CD8-positive, alpha-beta memory T cell (primary cell): ENCODE measurements at places on chromosomes 5 and 9.

DNA sequence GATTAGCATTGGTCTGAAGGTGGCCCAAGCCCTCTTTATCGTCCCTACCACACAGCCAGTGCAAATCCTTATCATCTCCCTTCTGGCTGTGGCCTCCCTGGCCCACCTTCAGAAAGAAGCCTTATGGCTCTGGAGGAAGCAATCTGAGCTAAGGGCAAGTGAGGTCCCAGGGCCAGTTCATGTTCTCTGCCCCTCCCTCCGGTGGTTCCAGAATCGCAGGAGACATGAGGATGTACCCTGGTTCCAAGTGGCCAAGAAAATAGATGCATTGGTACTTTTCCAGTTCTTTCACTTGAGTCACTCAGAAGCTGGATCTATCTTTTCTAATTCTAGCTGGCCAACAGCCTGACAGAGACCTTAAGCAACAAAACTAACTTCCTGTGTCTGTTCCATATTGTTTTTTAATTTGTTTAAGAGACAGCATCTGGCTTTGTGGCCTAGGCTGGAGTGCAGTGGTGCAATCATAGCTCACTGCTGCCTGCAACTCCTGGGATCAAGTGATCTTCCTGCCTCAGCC, 60.7 kb downstream of the LHFPL2 start:
- DNase-seq: no peak

DNA sequence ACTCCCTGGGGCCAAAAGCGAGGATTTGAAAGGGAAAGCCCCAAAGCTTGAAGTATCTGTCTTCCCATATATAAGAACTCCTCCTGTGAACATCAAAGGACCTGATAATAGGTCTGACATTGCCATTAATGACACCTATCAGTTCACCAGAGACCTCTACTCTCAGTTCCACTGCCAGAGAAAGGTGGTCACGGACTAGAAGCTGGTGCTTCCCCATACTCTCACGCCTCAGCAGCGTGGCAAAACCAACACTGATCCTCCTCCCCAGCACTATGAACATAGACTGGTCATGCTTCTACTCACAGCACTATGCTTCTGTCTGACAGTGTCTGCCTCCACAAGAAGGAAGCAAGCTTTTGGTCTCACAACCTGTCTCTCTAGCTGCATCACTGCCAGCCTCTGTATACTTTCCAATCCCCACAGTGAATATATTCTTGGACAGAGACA, 37.9 kb downstream of the NRG2 start:
- no peak for DNase-seq

DNA sequence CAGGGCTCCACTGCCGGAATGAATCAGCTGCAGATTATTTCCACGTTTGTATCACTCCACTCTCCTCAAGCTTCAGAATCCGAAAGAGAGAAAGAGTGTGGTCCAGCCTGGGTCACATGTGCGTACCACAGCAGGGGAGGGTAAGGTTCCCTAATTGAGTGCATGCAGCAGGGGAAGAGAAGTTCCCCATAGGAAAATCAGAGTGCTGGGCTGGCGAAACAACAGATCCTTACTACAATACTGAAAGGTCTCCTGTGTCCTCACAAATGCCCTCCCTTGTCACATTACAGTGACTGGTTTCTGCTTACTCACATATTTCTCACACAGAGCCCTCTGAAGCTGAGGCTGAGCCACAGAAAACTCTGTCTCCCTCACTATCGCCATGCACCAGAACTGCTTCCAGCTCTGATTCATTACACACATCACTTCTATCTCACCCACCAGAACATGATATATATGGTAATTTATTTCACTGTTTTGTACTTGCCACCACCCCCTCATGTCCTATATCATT, 532.2 kb upstream of the TUSC1 start:
- DNase-seq: no peak

DNA sequence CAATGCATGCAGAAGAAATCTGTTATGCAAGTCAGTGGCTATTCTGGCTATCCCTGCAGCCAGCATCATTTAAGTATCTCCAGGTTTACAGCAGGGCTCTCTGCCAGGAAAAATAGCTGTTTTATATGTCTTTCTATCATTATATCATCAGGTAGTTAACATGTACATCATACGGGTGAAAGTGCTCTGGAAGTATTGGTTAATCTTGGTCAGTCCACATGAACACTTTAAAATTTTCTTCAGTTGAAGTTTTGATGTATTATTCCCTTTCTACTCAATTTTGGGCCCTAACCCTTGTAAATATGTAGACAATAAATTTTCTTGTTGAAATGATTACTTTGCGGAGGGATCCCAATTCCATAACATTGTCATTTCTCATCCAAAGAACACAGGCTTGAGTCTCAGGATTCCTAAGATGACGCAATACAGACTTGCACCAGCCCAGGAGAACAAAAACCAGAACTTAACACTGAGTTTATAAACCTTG, 67.5 kb downstream of the SEMA6A start:
- no peak for DNase-seq

- peak; percentile 58 for DNase-seq
These were observed 11.3 kb downstream of the TMEM250 start for GRCh38 chr9:136107155-136107952.

GRCh38 chr5:160311491-160312133, 752 bp downstream of the CCNJL start:
- no peak for DNase-seq

DNA sequence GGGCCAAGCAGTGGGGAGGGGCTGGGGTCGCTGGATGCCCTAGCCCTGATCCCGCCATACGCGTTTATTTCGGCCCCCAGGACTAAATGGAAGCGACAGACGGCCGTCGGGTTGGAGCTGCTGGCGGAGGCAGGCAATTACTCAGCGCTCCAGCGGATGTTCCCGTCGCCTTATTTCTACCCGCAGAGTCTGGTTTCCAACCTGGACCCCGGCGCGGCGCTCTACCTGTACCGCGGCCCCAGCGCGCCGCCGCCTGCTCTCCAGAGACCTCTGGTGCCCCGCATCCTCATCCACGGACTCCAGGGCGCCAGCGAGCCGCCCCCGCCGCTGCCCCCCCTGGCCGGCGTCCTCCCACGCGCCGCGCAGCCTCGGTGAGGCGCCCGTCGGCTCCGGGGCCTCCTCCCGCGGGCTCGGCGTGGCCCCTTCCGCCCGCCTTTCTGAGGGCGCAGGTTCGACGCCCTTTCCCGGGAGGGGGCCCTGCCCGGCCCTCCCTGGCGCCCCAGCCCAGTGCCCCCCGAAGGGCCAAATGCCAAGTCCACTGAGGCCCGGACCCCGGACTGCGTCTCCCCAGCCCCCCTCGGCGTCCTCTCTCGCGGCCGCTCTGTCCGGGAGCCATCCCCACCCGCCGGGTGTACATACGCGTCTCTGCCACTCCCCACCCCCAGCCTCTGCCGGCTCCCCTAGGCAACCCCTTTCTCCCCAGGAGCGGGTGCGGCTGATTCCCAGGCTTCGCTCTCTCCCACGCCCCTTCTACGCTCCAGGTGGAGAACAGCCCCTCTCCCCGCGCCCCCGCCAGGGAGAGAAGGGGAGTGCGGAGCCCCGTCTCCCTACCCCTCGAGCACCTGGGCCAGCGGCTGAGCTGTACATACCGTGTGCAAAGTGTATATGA, 7.0 kb downstream of the BARHL1 start:
- no peak for DNase-seq

DNA sequence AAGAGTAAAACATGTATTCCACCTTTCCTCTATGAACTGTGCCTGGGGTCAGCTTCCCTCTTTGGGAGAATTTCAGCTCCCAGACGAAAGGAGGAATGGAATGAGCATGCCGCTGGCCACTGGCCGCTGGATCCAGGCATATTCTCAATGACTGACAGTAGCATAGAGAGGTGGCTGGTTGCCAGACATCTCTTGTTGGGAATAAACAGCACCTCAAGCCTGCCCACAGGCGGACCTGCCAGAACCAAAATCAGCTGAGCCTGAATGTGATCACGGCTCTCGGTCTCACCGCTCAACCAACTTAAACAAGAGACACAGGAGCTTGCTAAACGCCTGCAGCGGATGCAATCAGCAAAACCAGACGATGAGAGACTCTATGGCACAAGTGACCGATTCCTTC, 20.6 kb downstream of the TBC1D9B start:
- DNase-seq: no peak

DNA sequence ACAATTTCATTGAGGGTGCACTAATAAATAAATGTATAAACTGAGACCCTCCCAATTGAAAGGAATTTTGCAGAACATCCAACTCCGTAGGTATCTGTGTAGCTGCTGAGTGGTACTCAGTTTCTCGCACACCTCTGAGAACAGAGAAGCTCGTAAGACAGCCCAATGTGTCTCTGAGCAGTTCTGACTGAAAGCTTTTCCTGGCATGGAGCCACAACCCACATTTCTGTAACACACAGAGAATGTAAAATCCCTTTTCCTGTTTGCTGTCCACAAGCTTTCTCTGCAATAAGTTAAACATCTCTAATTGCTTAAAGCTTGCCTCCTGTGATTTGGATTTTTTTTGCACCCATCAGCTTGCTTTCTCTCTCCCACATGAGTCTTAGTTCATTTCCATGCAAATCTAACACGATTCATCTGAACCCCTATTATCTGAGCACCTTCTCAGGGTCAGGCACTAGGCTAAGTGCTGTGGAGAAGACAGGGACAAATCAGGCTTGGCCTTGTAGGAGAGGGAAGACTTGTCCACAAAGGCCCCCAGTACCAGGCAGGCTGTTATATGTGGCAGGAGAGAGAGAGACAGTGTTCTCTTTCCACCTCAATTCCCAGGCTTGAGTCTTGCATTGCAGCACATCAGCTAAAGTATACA, 44.2 kb upstream of the COL15A1 start:
- DNase-seq: no peak

DNA sequence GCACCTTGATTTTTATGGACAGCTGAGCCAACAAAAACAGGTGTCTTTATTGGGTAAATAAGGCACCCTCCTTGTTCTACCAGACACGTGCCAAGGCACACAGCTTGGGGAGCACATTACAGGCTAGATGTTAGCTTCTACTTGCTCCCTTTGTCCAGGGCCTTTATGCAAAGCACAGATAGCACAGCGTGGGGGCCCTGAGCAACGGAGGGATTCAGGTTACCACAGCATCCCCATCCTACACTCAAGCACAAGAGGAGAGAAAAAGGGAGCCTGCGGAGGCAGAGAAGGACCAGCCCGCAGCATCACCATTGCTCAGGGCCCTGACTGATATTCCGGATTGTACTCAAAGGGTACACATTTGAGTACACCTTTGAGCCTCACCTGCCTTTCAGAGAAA, 181.7 kb upstream of the KIF2A start:
- DNase-seq: no peak

DNA sequence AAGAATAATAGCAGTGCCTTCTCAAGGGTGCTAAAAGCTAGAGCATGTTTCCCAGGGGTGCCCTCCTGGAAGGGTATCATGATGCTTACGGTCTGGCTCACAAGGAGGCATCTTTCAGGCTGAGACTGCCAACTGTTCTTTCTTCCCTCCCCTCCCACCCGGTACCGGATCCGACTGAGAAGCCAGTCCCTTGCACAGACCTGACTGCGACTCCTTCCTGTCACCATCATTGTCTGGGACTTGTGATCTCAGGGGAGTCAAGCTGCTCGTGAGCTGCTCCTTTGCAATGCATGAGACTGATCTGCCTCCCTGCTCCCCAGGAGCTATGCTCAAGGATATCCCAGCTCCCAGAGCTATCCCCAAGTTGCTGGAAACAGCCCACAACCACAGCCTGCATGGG, 170.8 kb downstream of the GADD45G start:
- DNase-seq: no peak

GRCh38 chr9:78971540-78971939, 600.2 kb upstream of the TLE4 start:
- no peak for DNase-seq

DNA sequence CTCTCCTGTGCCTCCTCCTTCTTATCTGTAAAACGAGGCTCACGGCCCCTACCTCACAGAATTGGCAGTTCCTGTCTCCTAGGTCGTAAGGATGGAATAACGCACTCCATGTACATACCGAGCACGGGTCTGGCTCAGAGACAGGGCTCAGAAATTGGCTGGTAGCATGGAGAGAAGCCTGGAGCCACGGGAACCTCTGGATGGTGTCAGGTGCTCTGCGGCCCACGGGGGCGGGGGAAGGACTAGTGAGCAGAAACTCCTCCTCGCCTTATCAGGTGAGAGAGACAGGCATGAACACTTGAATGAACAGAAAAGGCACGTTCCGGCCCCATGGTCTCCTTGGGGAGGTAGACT, 15.4 kb upstream of the C5orf47 start:
- no peak for DNase-seq

- no peak for DNase-seq
These were observed 85.1 kb downstream of the FBXL7 start for GRCh38 chr5:15585128-15585527.
